Aortic smooth muscle cell (primary cell): ENCODE measurements at places on chromosomes 1 and 21. TPM values are rescaled to one million over a fixed set of nuclear protein-coding genes. Genes with fewer than 3 reads are reported as not detected.

OR2T35 gene
- not detected in 2 replicates for total RNA-seq

OR10Z1 gene
- not detected in 2 replicates for total RNA-seq

CACNA1S gene
- total RNA-seq: not detected in 2 replicates

MEX3A gene
- 0.40 and 0.50 TPM in 2 replicates for total RNA-seq

C1orf53 gene
- 3.9 and 6.1 TPM in 2 replicates for total RNA-seq

C1orf226 gene
- under 0.01 TPM in 2 replicates for total RNA-seq

KRTAP7-1 gene
- not detected in 2 replicates for total RNA-seq

MSH4 gene
- total RNA-seq: 0.06 and 0.13 TPM in 2 replicates

CAMSAP2 gene
- total RNA-seq: 24.7 and 30.3 TPM in 2 replicates

OR6K3 gene
- not detected in 2 replicates for total RNA-seq

RCSD1 gene
- total RNA-seq: 0.19 and 0.26 TPM in 2 replicates

DIO1 gene
- total RNA-seq: not detected in 2 replicates

SYTL1 gene
- total RNA-seq: 0.13 and 0.19 TPM in 2 replicates

IL24 gene
- not detected in 2 replicates for total RNA-seq

ZNF648 gene
- total RNA-seq: not detected in 2 replicates

RNU1-4 gene
- total RNA-seq: 565 and 1,390 TPM in 2 replicates

B3GALT6 gene
- 16.3 and 21.9 TPM in 2 replicates for total RNA-seq

MIXL1 gene
- not detected in 2 replicates for total RNA-seq

HPDL gene
- 0.19 and 0.40 TPM in 2 replicates for total RNA-seq

ANGPTL3 gene
- not detected in 2 replicates for total RNA-seq

VWA1 gene
- 1.6 and 2.5 TPM in 2 replicates for total RNA-seq

CHI3L1 gene
- total RNA-seq: 0.06 and 0.13 TPM in 2 replicates

SLC66A1 gene
- total RNA-seq: 15.7 and 21.7 TPM in 2 replicates

MDM4 gene
- 21.7 and 30.5 TPM in 2 replicates for total RNA-seq

CELA2A gene
- total RNA-seq: not detected in 2 replicates

AMY1C gene
- total RNA-seq: not detected in 2 replicates

FMN2 gene
- total RNA-seq: 6.5 and 8.3 TPM in 2 replicates

FCRL1 gene
- total RNA-seq: not detected in 2 replicates

RBM11 gene
- total RNA-seq: not detected in 2 replicates

OR2L13 gene
- not detected in 2 replicates for total RNA-seq

WNT3A gene
- total RNA-seq: not detected in 2 replicates

HTR1D gene
- not detected in 2 replicates for total RNA-seq

PTPN22 gene
- 0.50 and 1.1 TPM in 2 replicates for total RNA-seq

OR2G6 gene
- not detected in 2 replicates for total RNA-seq

OR2L8 gene
- total RNA-seq: not detected in 2 replicates

COL6A2 gene
- total RNA-seq: 1,217 and 1,284 TPM in 2 replicates

C1orf167 gene
- 0.92 and 0.99 TPM in 2 replicates for total RNA-seq

CD5L gene
- total RNA-seq: not detected in 2 replicates
